ENCODE measurements at places on chromosomes 5 and 9.

GRCh38 chr5:101425339-101425859, 522.3 kb upstream of the ST8SIA4 start:
- DNase-seq, result no peak

- DNase-seq, result peak; percentile 37
Observed at GRCh38 chr9:15135164-15135792, 171.7 kb downstream of the TTC39B start.

- DNase-seq, result no peak
Observed at GRCh38 chr5:148556835-148557234, 97.5 kb downstream of the HTR4 start.

- no peak for DNase-seq
Observed at GRCh38 chr9:70998962-70999361, 122.5 kb downstream of the TRPM3 start.

- no peak for DNase-seq
Observed at GRCh38 chr5:157812086-157812485, 46.9 kb downstream of the CLINT1 start.

GRCh38 chr5:126562823-126563222, 32.2 kb downstream of the ALDH7A1 start:
- no peak for DNase-seq

DNA sequence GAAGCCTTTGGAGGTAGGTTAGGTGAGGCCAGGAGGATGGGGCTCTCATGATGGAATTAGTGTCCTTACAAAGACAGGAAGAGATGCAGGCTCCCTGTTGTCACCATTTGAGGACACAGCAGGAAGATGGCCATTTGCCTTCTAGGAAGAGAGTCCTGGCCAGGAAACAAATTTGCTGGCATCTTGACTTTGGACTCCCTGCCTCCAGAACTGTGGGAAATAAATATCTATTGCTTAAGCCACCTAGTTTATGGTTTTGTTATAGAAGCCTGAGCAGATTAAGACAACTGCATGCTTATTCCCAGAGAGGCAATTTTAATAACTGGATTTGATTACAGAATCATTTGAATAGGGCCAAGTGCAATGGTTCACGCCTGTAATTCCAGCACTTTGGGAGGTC, 50.5 kb upstream of the EPB41L4B start:
- DNase-seq, result no peak

DNA sequence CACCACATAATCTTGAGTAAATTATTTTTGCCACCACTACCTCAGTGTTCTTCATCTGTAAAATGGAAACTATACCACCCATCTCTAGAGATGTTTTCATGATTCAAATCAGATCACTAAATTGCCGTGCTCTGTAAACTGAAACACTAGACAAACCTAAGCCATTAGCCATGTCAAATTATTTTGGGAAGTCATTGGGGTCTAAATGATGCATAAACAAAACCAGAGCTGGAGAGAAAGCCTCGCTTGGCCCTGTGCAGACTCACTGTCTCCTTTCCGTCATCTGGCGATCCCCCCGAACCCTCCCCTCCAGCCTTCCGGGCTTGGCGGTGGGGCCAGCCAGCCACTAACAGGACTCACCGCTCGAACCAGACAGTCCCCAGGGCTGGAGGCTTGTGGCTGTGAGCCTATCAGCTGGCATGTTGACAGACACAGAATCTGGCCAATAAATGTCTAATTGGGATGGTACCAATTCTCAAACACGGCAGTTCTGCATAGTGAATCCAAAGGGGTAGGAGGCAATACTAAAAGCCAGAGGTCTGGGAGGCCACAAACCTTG, 256.5 kb downstream of the SEC61B start:
- DNase-seq, result no peak

GRCh38 chr5:43891112-43891511, 288.1 kb downstream of the NNT start:
- no peak for DNase-seq

- no peak for DNase-seq
Observed at GRCh38 chr5:61701877-61702602, 370.0 kb downstream of the ZSWIM6 start.
